ENCODE measurements at places on chromosomes 7 and 10.

DNA sequence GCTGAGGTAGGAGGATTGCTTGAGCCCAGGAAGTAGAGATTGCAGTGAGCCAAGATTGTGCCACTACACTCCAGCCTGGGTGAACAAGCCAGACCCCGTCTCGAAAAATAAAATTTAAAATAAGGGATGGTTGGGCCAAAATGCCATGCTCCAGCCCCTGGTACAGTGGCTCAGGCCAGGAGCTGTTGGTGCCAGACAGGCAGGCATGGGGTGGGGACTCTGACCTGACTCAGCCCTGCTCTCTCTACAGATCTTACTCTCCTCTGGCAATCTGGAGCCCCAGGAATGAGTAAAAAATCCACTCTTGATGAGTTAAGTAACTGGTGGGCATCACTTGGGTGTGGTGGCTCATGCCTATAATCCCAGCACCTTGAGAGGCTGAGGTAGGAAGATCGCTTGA lies 8.4 kb upstream of the TMEM120A start:
- no peak for DNase-seq

GRCh38 chr10:4431114-4431863 lies 394.7 kb upstream of the AKR1E2 start:
- DNase-seq, result no peak

GRCh38 chr10:63143987-63144386 lies 10.9 kb downstream of the NRBF2 start:
- DNase-seq, result no peak

DNA sequence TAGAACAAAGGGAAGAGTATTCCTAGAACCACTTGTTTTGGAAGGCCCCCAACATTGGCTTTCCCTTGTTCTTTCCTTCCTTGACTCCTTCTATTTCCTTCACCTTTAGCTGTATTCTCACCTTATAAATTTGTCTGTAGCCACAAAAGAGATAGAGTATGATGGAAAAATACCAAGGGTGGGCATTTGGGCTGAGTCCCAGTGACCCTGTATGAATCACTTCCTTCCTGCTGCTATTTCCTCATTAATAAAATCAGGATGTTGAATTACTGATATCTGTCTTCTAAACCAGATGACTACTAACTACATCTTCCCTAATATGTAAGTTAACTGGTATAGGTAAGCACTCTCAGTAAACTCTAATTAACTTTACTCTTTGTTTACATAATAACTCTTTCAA lies 55.1 kb downstream of the IFIT5 start:
- DNase-seq, result no peak

GRCh38 chr7:20447021-20447650 lies 116.4 kb downstream of the ITGB8 start:
- peak; percentile 48 for DNase-seq

DNA sequence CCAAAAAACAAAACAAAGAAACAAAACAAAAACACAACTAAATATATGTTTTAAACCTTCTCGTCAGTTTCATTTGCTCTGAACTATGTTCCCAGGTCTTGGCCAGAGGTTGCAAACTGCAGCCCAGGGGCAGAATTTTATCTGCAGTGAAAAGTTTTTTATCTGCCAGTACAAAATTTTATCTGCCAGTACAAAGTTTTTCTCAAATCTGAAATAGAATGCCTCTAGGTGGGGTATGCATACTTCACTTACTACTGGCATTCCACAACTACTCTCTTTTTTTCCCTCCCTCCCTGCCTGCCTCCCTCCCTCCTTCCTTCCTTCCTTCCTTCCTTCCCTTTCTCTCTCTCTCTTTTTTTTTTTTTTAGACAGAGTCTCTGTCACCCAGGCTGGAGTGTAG lies 9.4 kb upstream of the CLDN3 start:
- DNase-seq, result no peak

- no peak for DNase-seq
Measured at GRCh38 chr10:13231190-13231589, 3.0 kb downstream of the UCMA start.

GRCh38 chr10:90930971-90931871 lies 10.3 kb upstream of the ANKRD1 start:
- no peak for DNase-seq

GRCh38 chr10:110355141-110355831 lies 50.6 kb upstream of the SMNDC1 start:
- no peak for DNase-seq

- DNase-seq, result no peak
Measured at GRCh38 chr10:83164156-83164555, 975.2 kb upstream of the GHITM start.

DNA sequence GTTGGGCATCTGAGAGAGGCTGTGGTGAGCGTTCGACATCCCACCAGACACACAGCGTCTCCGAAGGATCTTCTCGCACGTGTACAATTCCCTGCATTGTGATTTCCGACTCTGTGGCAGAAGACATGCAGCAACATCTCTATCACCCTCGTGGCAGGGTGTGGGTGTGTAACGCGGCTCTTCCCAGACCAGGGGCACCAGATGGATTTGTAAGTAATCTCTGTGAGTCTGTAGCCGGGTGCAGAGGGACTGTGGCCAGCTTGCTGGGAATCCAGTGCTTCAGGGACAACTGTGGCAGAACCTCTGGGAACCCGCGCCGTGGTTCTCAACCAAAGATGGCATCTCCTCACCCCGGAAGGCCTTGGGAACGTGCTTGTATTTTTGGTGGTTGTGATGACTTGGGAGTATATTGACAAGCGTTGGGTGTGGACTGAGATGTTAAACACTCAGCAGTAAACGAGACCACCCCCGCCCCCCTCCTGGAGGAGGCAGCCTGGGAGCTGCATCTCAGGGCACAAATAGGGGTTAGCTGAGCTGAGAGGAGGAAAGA lies 21.2 kb downstream of the FOXL3 start:
- no peak for DNase-seq

GRCh38 chr7:24779283-24779655 lies 22.0 kb upstream of the GSDME start:
- DNase-seq, result no peak

DNA sequence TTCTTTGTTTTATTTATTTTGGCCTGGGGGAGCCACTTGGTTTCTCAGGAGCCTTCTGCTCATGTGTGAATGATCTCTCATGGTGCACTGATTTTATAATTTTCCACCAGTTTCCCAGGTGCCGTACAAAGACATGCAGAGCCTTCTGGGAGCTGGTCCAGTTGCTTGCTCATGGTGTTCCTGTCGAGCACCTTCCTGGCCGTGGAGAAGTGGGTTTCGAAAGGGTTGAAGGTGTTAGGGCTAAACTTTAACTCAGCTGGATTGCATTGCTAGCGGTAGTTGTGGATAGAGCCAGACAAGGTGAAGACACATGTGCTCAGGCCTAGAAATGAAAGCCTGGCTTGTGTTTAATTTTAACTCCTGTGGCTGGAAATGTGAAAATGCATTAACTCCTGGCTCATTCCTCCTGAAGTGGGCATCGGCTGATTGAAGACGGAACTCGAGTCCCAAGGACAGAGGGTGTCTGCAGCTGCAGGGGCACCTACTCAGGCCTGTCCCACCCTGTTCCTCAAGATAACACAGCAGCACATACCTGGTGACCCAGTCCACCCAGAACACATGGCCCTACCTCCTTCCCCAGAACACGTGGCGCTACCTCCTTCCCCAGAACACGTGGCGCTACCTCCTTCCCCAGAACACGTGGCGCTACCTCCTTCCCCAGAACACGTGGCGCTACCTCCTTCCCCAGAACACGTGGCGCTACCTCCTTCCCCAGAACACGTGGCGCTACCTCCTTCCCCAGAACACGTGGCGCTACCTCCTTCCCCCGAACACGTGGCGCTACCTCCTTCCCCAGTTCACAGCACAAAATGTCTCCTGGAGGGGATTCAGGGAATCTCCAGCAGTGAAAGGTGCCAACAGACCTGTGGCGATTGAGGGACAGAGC lies 133.2 kb downstream of the WDR37 start:
- no peak for DNase-seq
